Stimulated activated CD4-positive, alpha-beta T cell treated with anti-CD3 and anti-CD28 coated beads, Interleukin-2, amount 100 ng/mL, for 24 hours (primary cell): ENCODE measurements at places on chromosomes 16 and 17.
A peak's percentile ranks its signal among the peaks of the same experiment; 100 is the strongest.

- DNase-seq = no peak
These were observed 259.7 kb downstream of the PRKCA start for GRCh38 chr17:66562119-66562518.

DNA sequence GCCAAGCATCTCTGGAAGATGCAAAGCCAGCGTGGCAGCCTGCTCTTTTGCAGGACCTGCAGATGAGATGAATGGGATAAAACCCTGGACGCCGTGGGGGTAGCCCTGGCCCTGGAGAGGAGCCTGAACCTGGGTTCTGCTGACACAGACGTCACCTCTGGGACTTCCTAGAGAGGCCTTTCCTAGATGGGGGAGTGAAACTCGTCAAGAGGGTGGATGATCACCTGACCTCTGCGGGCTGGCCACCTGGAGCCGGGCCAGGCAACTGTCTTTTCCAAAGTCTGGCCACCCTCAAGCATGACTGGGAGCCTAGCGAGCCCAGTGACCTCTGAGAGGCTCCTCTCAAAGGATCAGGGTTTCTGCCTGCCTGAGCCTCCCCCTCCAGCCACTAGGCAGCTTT lies 529.0 kb downstream of the KCNJ18 start:
- DNase-seq = no peak

- DNase-seq = no peak
These were observed 27.8 kb downstream of the IL4R start for GRCh38 chr16:27341549-27341948.

DNA sequence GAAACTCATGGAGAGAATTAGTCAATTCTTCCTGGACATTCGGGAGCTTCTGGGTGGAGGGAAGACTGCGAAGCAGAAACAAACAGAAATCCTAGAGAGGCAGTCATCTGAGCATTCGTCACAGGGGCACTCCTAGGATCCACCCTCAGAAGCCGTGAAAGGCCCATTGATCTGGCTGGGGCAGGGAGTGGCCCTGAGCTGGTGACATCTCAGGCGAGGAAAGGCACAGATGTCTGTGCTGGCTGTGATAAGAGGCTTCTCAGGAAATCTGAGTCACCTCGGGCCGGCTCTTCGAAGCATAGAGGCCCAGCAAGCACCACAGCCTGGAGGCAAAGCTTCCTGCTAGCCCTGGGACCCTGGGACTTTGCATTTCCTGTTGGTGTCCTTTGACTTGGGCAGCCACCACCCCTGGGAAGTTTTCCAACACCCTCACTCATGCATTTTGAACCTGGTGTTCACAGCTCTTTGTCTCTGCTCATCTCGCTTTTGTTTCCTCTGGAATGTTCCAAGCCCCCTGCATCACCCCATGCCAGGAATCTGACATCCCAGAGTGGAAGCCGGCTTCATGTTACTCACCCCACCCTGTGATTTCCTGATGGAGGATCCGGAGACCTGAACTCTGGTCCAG lies 23.3 kb upstream of the CDRT4 start:
- DNase-seq = peak; percentile 28

GRCh38 chr17:61571624-61572023 lies 19.4 kb downstream of the NACA2 start:
- DNase-seq = no peak

DNA sequence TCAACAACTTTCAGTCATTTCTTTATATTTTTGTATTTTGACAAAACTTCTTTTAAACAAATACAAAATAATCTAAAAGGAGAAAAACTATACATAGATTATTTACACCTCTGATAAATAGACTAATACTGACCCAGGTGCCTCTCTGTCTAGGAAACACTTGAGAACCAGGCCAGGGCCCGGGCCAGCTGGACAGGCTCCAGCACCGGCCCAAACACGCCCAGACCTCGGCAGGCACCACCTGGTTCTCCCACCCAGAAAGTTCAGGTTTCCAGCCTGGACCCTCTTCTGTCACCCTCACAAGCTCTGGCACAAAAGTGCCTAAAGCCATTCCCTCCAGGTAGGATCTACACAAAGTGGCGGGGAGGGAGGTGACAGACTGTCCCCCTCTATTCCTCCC lies 97.0 kb upstream of the DNAH17 start:
- no peak for DNase-seq

DNA sequence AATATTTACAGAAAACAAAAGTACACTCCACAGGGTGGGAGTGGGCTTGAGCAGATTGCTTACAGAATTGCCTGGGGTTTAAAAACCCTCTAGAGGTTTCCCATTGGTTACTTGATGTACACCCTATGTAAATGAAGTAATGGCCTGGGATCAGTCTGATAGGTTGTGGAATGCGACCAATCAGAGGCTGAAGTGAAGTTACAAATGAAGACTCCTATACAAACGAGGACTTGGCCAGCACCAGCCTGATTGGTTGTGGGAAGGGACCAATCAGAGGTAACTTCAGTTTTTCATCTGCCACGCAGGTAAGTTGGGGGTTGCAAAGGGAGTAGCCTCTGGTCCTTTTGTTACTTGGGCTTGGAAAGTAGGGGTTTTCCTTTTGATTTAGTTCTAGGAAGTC lies 8.8 kb downstream of the EEF2K start:
- DNase-seq = no peak

GRCh38 chr16:84932681-84933080 lies 78.7 kb downstream of the ZDHHC7 start:
- no peak for DNase-seq

DNA sequence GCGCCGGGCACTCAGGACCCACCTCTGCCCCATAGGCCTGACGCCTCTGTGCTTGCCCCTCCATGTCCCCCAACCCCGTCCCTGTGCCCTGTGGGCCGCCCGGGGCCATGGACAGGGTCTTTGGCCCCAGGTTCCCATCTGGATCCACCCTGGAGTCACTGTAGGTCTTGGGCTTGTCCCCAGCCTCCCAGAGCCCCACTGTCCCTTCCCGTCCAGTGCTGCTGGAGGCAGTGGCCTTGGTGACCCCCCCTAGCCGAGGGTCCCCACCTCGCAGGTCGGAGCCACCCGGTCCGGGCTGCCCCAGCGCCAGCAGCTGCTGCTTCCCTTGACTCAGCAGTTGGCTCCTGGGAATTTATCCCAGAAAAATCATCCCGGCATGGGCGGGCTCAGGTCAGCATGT lies 49.3 kb downstream of the ZFPM1 start:
- no peak for DNase-seq

GRCh38 chr16:89808475-89808874 lies 8.0 kb downstream of the FANCA start:
- DNase-seq = no peak

- no peak for DNase-seq
These were observed 311.1 kb downstream of the XYLT1 start for GRCh38 chr16:17159617-17160016.

GRCh38 chr17:65371702-65372101 lies 189.7 kb downstream of the AXIN2 start:
- no peak for DNase-seq

GRCh38 chr17:69067274-69068047 lies 6.7 kb upstream of the ABCA9 start:
- no peak for DNase-seq

DNA sequence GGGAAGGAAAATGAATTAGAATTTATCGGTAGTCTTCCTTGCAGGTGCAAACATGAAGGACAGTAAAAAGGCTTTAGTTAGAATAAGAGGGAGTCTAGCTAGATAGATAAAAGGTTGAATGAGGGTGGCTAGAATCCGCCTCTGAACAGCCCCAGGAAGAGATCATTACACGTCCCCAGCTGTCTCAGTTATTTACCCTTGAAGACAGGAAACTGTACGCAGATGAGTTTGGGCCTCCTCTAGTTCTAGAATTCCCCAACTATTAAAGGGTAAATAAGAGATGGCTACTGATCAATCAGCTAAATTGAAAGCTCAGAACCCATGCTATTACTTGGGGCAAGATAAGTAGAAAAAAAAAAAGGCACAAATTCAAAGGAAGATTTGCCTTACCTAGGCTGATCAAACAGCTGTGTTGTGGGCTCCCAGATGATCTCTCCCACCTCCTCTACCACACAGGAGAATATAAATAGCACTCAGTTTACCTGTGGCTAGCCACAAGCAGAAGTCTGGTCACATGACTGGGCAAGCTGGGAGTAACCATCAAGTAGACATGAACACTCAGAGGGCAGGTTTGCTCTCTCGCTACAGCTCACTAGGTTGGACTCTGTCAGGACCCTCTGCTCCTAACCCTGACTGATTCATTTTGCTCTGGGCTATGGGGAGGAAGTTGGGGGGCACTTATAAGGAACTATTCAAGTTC lies 17.0 kb downstream of the FAM117A start:
- DNase-seq = no peak

- DNase-seq = no peak
These were observed 3.1 kb downstream of the SLC43A2 start for GRCh38 chr17:1625581-1625980.

- no peak for DNase-seq
These were observed 11.6 kb downstream of the CUEDC1 start for GRCh38 chr17:57943645-57944044.

GRCh38 chr17:74515941-74516340 lies 15.3 kb downstream of the CD300LB start:
- DNase-seq = no peak

DNA sequence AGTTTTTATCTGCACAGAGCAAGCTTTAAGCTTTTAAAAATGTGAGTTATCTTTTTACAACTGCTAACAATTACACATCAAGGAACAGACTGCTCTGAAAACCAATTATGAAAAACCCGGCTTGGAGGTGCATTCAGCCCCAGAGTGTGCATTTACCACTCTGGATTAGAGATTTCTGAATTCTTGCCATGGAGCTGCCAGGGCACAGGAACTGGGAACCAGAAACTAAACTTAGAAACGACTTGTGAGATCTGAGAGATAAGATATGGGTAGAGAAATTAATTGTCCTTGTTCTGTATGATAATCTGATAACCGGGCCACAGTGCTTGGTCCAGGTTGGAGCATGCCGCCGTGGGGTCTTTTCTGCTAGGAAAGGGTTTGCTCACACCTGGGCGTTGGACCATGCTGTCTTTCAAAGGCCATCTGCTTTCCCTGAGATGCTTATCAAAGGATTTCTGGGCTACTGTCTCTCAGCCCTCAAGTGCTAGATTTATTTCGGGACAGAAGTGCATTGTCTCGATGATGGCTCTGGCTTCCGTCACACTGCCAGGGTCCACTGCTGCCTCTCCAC lies 210.0 kb downstream of the MAF start:
- DNase-seq = no peak

DNA sequence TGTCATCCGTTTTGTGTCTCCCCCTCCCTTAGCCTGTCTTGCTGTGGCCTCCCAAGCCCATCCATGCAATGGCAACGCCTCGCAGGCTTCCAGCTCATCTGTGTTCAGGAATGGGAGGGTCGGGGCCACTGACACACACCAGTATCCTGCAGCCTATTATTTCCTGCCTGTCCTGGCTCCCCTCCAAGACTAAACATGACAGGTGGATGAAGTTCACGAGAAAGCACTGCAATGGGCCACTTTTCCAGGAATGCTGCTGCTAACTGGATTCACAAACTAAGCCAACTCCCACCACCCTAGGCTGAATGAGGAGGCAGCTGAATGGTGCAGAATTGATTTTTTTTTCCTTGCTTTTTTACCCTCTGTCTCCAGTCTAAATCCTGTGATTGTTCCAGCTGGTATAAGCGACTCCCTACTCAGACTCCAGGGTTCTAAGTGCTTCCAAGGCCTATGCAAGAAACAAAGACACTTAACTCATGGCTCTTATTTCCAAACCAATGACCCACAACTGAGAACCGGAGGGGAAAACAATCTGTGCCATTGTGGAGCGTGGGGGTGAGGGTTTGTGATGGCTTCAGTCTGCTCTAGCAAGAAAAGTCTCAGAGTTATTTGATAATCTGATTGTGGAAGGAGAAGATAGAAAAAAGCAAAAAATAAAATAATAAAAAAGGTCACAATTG lies 23.3 kb downstream of the TMEM100 start:
- DNase-seq = no peak

DNA sequence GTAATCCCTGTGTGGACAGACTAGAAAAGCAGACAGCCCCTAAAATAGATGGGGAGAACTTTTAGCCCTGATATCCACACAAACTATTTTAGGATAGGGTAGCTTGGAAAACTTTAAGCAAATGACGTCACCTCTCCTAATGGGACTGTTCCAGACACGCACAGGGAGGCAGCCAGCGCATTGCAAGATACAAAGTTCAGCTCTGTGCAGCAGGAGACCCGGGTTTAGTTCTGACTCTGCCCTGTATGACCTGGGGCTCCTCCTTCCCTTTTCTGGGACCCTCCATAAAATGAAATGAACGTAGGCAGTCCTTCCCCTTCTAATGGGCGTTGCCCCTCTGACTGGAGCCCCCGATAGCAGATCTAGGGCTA lies 6.3 kb downstream of the ZNF689 start:
- DNase-seq = no peak

DNA sequence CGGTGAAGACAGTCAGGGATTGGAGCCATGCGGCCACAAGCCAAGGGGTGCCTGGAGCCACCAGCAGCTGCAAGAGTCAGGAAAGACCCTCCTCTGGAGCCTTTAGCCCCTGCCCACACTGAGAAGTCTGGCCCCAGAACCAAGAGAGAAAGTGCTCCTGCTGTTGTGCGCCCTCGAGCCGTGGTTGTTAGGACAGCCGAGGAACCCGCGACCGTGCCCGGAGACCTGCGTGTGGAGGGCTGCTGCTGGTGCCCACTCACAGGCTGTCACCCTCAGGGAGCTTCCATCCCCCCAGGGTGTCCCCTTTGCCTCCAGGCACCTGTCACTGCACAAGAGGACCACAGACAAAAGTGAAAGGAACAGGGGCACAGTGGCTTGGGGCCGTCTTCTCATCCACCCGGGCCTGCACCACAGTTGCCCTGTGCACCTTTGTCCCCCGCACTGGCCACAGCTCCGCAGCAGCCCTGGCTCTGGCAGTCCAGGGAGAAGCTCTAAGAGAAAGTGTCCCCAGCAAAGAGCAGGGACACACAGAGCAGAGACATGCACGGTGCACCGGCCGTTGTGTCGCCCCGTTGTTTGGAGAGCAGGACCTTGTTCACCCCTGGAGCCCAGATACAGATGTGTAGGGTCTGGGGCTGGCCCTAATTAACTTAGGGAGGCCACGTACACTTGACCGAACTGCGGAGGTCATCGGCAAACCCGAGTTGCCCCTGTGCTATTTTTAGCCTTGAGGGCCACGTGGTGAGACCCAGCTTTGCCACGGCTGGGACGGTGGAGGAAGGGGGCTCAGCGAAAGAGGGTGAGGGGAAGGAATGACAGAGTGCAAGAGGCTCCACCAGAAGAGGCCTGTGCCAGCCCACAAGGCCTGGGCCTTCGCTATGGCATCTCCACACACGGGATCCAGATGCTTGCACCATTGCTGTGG lies 329.2 kb downstream of the C16orf95 start:
- DNase-seq = no peak

GRCh38 chr17:81910840-81911276 lies 341 bp downstream of the PCYT2 start:
- no peak for DNase-seq
